Activated naive CD4-positive, alpha-beta T cell treated with anti-CD3 and anti-CD28 coated beads, Interleukin-2, amount 10 ng/mL, durations not matched to agents 7 days and 5 days (primary cell): ENCODE measurements at places on chromosomes 3 and 15.

DNA sequence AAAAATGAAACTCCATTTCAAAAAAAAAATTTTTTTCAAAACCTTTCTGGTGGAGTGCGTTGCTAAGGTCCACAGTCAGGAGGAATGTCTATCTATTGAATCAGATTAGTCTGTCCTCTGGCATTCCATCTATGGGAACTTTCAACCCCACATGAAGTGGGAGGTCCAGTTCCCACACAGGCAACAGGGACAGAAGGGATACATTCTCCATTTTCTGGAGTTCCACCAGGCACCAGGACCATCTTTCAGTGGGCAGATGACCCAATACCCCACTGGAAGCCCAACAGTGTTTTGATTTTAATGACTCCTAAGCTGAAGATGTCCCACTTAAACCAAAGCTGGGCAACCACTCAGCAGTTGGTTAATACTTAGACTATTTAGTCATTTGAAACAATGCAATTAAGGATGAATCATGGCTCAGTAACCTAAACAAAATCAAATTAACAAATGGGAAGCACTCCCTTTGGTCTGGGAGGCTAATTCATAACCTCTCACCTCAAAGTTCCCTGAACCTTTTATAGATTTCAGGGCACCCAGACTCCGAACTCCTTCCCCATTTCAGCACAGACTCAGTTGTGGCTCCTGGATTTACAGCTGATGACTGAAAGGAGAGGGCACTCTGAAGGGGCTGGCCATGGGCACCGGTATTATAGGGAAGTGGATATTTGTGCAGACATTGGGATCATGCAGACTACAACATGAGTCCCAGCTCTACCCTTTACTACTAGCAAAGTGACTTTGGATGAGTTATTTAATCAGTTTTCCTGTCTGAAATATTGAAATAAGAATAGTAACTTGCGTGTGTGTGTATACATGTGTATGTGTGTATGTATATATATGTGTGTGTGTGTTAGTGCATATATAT is 264.3 kb upstream of the LRTM1 start:
- no peak overlapping the region for H3K4me3 ChIP-seq
- H3K36me3 ChIP-seq: no peaks in the 10 kb centered on the region
- H3K4me1 ChIP-seq: no peaks in the 10 kb centered on the region
- no peak for DNase-seq
- H3K27me3 ChIP-seq: no peaks in the 10 kb centered on the region

DNA sequence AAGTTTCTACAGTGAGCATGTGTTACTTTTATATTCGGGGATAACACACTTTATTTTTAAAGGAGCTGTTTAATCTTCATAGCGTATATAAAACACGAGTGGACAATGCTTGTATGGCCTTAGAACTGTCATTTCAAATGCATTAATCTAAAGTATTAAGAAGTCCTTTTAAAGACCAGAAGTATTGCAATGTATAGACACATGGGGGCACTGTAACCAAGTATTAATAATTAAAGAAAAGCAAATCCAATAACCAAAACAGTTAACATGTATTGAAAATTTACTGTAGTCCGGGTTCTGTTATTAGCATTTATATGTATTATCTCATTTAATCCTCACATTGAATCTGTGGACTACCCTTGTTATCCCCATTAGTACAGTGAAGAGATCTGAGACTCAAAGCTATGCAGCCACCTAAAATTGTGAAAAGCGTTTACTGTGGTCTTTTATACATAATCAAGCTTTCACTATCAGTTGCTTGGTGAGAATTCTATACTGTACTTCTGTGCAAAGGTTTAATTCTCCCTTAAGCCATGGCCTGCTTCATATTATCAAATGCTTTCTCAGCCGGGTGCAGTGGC is 10.1 kb downstream of the ARL14 start:
- no peak overlapping the region for H3K27ac ChIP-seq
- no peak for DNase-seq
- no peaks in the 10 kb centered on the region for H3K36me3 ChIP-seq
- H3K4me3 ChIP-seq: no peak overlapping the region

DNA sequence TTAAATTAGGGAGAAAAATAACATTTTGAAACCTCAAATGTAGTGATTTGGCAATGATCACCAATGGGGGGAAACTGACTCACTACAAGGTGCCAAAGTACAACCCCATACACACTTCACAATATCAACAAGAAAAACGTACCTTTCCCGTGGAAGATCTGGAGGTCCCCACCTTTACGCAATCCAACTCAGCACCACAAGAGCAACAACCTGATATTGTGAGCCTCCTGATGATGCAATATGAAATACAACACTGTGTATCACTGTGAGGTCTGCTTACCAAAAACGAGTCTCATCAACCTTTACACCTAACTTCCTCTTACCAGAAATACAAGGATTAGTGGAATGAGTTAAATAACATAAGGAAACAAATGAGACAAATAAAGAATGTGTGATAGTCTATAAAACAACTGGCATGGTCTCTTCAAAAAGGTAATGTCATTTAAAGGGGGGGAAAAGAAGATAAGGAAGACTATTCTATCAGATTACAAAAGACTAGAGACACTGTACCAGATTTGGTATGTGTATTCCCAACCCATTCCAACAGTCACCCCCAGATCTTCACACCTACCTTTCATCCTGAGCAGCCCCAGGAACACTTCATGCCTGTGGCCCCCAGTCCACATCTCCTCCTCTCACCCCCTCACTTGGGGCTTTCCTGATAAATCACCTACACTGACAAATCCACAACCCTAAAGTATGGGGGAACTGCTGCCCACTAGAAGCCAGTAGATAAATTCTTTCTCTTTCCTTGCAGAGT is 27.7 kb downstream of the DLG1 start:
- no peak overlapping the region for H3K4me3 ChIP-seq
- no peak for DNase-seq
- peaks cover 24% of the 10 kb centered on the region for H3K36me3 ChIP-seq
- peaks cover 2% of the 10 kb centered on the region for H3K4me1 ChIP-seq
- H3K27me3 ChIP-seq: no peaks in the 10 kb centered on the region

DNA sequence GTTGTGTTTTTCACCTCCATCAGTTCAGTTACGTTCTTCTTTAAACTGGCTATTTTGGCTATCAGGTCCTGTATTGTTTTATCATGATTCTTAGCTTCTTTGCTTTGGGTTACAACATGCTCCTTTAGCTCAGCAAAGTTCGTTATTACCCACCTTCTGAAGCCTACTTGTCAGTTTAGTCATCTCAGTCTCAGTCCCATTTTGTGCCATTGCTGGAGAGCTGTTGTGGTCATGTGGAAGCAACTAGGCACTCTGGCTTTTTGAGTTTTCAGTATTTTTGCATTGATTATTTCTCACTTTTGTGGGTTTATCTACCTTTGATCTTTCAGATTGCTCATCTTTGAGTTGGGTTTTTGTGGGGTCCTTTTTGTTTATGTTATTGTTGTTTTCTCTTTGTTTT is 151.3 kb downstream of the CFAP20DC start:
- H3K27me3 ChIP-seq: no peaks in the 10 kb centered on the region
- no peak for DNase-seq
- H3K4me3 ChIP-seq: no peak overlapping the region
- H3K36me3 ChIP-seq: no peaks in the 10 kb centered on the region
- H3K4me1 ChIP-seq: peaks cover 8% of the 10 kb centered on the region
- H3K27ac ChIP-seq: no peak overlapping the region

- no peaks in the 10 kb centered on the region for H3K4me1 ChIP-seq
- H3K36me3 ChIP-seq: no peaks in the 10 kb centered on the region
- H3K4me3 ChIP-seq: no peak overlapping the region
- no peak for DNase-seq
Observed at GRCh38 chr3:186273586-186273985, 88.4 kb downstream of the DGKG start.

DNA sequence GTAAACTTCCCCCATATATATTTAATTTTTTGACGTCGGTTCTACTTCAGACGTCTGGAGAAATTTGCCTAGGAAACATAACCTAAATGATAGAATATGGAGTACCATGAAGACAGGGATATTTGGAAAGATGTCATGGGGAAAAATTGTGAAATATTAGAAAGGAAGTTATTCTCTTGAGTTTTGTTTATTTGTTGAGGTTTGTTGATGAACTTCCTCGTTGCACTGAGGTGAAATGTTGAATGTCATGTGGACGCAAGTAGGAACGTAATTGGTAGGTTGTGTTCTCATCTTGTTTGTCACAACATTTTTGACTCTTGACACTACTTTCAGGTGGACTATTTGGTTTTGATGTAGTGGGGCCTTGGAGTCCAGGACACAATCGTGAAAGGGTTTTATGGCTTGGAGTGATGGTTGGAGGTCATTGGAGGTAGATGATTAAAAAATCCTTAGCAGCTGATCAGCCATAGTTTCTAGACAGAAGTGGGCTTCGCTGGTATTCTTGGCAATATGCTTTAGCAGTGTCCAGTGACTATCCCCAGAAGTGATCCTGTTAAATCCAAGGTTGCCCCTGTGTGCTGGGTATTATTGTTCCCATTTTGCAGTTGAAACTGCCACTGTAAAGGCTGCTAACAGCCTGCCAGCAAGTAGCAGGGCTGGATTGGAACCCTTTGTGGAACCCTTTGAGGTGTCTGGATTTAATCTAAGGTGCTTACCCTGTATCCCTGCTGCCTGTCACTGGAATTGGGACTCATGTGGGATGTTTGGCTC is 1.5 kb downstream of the ABHD5 start:
- H3K27me3 ChIP-seq: peaks cover 20% of the 10 kb centered on the region
- H3K4me3 ChIP-seq: peak overlapping the region; percentile 77
- no peak for DNase-seq
- peak overlapping the region; percentile 73 for H3K27ac ChIP-seq
- peaks cover 37% of the 10 kb centered on the region for H3K4me1 ChIP-seq

DNA sequence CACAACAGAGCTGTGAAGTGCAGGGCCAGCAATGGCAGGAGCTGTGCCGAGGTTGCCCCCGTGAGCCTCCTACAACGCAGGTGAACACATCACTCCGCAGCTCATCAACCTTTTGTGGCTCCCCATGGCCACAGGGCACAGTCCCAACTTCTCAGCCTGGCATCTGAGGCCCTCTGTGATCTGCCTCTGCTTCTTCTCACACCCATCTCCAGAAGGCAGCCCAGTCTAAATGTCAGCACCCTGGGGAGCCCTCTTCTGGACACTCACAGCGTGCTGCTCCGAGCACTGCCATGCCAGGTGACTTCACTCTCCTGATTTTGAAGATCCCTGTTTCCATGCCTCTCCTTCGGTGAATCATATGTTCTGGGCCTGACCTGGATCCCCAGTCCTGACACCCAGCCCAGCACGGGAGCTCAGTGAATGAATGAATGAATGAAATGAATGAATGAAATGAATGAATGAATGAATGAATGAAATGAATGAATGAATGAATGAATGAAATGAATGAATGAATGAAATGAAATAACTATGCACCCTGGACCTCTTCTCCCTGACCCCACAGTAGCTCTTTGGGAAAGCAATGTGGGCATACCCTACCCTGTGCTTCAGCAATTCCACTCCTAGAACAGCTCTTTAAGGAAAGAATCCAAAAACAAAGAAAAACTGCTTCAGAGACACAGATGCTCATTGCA is 17.9 kb upstream of the SKIC8 start:
- H3K36me3 ChIP-seq: no peaks in the 10 kb centered on the region
- no peaks in the 10 kb centered on the region for H3K4me1 ChIP-seq
- no peak overlapping the region for H3K27ac ChIP-seq
- DNase-seq: peak; percentile 20
- peaks cover 18% of the 10 kb centered on the region for H3K27me3 ChIP-seq

DNA sequence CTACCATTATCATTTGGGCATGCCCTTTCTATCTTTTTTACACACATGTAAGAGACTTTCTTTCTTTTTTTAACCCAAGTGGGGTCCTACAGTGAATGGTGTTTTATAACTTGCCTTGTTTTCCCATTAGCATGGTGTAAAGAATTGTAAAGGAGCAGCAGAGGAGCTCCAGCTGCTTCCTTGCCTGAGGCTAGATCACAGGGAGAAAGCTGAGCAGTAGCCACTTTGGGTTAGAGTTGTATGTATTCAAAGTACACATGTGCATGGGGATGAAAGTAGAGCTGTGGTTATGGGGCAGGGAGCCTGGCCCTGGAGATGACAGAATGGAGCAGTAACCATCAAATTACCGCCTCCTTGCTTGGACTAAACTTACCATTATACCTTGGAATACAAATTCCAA is 231.1 kb upstream of the PDZRN3 start:
- H3K36me3 ChIP-seq: no peaks in the 10 kb centered on the region
- no peak overlapping the region for H3K4me3 ChIP-seq
- H3K4me1 ChIP-seq: no peaks in the 10 kb centered on the region
- no peaks in the 10 kb centered on the region for H3K27me3 ChIP-seq
- H3K27ac ChIP-seq: no peak overlapping the region

DNA sequence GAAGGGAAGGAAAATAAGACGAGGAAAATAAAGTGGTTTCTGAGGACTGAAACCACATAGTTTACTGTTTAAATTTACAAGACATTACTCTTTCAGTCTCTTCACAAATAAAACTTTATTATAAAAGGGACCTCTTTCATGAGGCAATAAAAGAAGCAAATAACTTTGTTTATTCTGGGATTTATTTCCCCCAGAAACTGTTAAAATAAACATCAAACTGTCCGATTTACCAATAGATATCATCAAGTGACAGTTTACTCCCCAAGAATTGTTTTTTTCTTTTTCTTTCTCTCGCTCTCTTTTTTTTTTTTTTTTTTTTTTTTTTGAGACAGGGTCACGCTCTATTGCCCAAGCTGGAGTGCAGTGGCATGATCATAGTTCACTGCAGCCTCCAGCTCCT is 54.1 kb downstream of the SLC28A2 start:
- no peak overlapping the region for H3K27ac ChIP-seq
- no peak overlapping the region for H3K4me3 ChIP-seq
- H3K36me3 ChIP-seq: no peaks in the 10 kb centered on the region
- peaks cover 7% of the 10 kb centered on the region for H3K4me1 ChIP-seq

DNA sequence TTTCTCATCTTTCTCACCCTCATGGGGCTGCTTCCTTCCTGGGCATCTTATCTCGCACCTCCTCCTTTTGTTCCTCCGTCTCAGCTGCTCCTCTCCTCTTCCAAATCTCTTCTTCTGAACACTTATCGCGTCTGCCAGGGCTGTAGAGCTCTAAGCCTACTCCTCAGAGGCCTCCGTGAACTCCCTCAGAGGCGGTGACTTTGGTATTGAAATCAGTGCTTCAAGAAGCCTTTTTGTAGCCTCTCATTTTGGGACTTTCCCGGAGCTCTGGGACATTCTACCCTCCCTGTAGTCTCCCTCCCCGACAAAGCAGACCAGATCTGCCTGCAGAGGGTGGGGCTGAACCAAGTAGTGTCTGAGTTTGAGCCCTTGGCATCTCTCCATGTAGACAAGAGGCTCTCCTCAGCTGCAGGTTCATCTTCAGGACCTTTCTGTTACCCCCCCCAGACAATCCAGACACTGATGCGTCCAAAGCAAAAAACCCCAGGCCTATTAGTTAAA is 17.5 kb upstream of the CPNE9 start:
- H3K4me3 ChIP-seq: no peak overlapping the region
- H3K27me3 ChIP-seq: no peaks in the 10 kb centered on the region
- H3K4me1 ChIP-seq: no peaks in the 10 kb centered on the region
- no peak for DNase-seq
- no peak overlapping the region for H3K27ac ChIP-seq
- H3K36me3 ChIP-seq: peaks cover 51% of the 10 kb centered on the region

- DNase-seq: no peak
- H3K36me3 ChIP-seq: no peaks in the 10 kb centered on the region
- H3K4me1 ChIP-seq: peaks cover 12% of the 10 kb centered on the region
- H3K27ac ChIP-seq: no peak overlapping the region
- peaks cover 48% of the 10 kb centered on the region for H3K27me3 ChIP-seq
Observed at GRCh38 chr3:15180042-15180611, 25.9 kb upstream of the CAPN7 start.

GRCh38 chr3:148330542-148330941 is 367.2 kb upstream of the AGTR1 start:
- H3K36me3 ChIP-seq: no peaks in the 10 kb centered on the region
- H3K4me3 ChIP-seq: no peak overlapping the region
- H3K27me3 ChIP-seq: no peaks in the 10 kb centered on the region
- no peaks in the 10 kb centered on the region for H3K4me1 ChIP-seq
- no peak for DNase-seq
- H3K27ac ChIP-seq: no peak overlapping the region
